ENCODE measurements at places on chromosomes 1 and 21. TPM values are rescaled to one million over a fixed set of nuclear protein-coding genes. Genes with fewer than 3 reads are reported as not detected.

APP gene
- 721 TPM for total RNA-seq

NBPF10 gene
- total RNA-seq = 2.0 TPM

CFAP141 gene
- total RNA-seq = not detected

SAMD11 gene
- 11.1 TPM for total RNA-seq

SPTA1 gene
- under 0.01 TPM for total RNA-seq

PKP1 gene
- total RNA-seq = under 0.01 TPM

All from smooth muscle cell of trachea (primary cell).